ENCODE measurements at places on chromosomes 5 and 9.

- DNase-seq = no peak
These were observed 624.2 kb downstream of the MTRR start for GRCh38 chr5:8493176-8493575.

GRCh38 chr5:1282131-1282992 is 12.5 kb downstream of the TERT start:
- DNase-seq = no peak

DNA sequence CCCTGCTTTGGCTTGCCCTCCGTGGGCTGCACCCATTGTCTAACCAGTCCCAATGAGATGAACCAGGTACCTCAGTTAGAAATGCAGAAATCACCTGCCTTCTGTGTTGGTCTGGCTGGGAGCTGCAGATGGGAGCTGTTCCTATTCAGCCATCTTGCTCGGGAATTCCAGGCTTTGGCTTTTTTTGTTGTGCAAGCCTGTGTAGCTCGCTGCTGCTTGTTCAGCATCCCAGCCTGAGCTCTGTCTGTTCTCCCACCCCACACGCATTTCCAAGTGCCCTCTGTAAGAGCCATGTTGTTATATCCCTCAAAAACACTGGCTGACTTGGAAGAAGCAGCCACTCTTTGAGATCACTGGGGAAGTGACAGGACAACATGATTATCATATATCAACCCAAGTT is 101.6 kb upstream of the DPYSL3 start:
- DNase-seq = no peak

DNA sequence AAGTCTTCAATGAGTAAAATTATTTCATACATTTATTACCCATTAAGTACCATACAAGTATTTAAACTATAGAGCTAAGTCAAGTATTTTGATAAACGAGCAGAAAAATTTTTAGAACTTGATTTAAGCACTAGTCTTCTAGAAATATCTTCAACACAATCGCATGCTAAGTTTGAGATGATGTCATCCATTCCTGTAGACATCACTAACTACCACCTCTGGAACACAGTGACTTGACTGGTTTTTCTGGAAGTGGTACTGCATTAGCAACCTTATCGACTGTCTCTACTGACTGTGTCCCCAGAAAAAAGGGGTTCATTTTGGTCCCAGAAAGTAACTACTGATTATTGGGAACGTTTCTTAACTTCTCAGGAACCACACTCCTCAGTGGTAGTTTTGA is 69.0 kb downstream of the CDC14B start:
- DNase-seq = no peak

- no peak for DNase-seq
These were observed 20.0 kb downstream of the ANKRD33B start for GRCh38 chr5:10583663-10584572.

DNA sequence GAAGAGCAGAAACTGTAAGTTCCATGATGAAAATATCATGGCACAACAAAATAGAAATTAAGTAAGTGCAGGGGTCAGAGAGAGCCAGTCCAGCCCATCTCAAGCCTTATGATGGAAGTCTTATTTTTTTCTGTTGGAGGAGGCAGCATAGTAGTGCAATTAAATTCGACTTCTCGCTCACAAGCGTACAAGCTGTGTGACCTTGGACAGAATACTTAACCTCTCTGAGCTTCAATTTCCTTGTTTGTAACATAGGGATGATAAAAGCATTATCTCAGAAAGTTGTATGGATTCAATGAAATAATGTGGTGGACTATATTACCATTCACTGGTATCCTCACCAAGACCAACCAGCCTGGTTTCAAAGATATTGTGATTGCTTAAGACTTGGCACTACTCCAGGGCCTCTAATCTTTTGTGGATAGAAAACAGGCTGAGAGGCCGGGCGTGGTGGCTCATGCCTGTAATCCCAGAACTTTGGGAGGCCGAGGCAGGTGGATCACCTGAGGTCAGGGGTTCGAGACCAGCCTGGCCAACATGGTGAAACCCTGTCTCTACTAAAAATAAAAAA is 26.8 kb upstream of the MVB12B start:
- DNase-seq = no peak

- no peak for DNase-seq
These were observed 339.2 kb downstream of the PIK3R1 start for GRCh38 chr5:68554571-68555279.

DNA sequence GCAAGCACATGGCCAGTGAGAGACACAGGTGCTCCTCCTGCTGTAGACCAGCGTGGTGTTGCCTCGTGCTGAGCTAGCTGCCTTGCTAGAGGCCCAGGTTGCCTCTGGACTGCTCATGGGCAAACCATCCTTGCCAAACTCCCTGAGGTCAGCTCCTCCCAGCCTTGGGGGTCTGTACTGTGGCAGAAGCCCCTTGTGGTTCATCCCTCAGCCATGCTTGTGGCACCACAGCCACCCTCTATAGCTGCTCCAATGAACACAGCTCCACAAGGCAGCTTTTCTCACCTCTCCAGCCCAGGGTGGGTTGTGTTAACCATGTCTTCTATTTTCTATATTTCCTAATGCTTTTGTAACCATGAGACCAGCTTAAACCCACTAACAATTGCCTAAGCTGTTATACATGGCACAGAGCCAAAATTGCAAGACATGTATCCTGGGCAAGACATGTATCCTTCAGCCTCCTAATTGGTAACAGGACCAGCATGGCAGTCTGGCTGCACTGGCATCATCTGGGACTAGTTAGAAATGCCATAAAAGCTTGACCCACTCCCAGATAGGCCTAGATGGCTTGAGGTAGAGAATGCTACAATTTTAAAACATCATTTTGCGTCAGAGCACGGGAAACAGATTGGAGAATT is 183.1 kb upstream of the S1PR3 start:
- DNase-seq = no peak

GRCh38 chr5:158119961-158120723 is 261.2 kb upstream of the CLINT1 start:
- DNase-seq = no peak

GRCh38 chr9:135552698-135553171 is 6.8 kb downstream of the OBP2A start:
- DNase-seq = no peak
